ENCODE measurements at places on chromosomes 6 and 20.

GRCh38 chr6:13733178-13733887 is 21.7 kb upstream of the RANBP9 start:
- peak; percentile 61 for DNase-seq

- no peak for DNase-seq
These were observed 3.8 kb upstream of the RANBP9 start for GRCh38 chr6:13715444-13715883.

- peak; percentile 18 for DNase-seq
These were observed 29.2 kb upstream of the EXOC2 start for GRCh38 chr6:722077-722524.

GRCh38 chr6:134021396-134022122 is 30.9 kb downstream of the SLC2A12 start:
- no peak for DNase-seq

DNA sequence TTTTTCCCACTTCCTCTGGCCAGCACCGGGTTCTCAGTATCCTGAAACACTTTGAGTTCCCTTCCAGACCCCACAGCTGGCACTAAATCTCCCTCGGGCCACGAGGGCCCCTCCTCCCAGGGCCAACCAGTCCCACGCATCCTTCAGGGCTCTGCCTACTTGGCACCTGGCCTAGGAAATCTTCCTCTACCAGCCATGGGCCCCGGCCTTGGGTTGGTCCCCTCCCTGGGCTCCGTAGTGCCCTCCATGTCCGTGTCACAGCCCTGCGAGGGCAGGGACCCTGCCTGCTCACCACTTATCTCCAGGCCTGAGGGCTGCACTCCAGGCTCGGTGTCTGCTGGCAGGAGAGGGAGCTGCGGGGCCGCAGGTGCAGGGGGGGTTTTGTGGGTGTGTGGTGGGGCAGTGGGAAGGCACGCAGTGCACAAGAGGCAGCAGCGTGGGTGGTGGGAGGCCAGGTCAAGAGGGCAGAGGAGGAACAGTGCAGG is 48.8 kb upstream of the CDH22 start:
- DNase-seq = no peak

DNA sequence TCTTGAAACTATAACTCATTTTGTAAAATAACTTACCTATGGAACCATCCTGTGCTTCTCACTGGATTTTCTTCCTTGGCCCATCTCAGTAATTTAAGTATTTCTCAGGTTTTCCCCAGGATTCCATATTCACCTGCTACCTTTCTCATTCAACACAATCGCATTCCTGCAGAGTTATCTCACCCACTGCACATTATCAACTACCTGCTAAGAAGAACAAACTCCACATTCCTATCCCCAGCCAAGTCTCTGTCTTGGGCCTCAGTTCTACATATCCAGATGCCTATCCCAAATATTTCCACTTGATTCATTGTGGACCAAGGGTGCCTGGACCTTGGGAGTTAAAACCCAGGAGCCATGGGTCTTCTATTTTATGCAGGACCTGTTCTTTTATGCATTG is 60.2 kb upstream of the KCNQ5 start:
- DNase-seq = no peak

DNA sequence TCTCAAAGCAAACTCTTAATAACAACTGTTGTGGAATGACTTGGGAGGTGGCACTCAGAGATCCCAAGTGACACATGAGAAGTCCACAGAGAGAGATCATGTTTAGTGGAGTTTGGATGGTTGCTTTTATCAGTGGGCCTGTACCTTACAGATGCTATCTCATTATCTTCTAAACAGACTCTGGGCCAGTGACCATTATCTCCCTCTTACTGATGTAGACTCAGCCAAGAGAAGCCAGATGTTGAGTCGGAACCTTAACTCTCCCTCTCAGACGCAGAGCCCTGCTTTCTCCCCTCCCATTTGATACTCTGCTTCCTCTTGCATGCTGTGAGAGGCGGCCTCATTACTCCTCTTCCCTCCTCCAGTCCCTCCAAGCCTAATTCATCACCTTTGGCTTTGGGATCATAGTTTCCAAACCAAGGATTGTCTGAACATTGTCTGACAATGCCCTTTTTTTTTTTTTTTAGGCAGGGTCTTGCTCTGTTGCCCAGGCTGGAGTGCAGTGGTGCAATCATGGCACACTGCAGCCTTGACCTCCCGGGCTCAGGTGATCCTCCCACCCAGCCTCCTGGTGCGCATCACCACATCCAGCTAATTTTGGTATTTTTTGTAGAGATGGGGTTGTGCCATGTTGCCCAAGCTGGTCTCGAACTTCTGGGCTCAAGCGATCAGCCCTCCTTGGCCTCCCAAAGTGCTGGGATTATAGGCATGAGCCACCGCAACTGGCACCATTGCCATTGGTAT is 4.5 kb upstream of the DDR1 start:
- no peak for DNase-seq

GRCh38 chr6:144341831-144342527 is 56.8 kb downstream of the UTRN start:
- DNase-seq = no peak

DNA sequence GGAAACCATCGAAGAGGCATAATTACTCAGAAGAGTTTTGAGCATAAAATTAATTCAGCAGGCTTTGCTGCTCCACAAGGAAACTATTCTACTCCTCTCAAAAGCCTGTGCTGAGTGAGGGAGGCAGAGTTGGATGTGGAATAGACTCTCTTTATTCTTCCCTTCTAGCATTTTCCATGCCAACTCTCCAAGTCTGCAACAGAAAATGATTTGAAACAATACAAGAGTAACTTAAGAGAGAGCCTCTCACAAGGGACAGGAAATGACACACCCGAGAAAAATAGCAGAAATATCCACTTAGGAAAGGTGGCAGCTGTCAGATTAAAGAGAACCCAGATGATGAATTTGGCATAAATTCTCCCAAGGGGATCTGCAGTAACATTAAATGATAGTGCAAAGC is 26.3 kb upstream of the LAMP5 start:
- DNase-seq = no peak

DNA sequence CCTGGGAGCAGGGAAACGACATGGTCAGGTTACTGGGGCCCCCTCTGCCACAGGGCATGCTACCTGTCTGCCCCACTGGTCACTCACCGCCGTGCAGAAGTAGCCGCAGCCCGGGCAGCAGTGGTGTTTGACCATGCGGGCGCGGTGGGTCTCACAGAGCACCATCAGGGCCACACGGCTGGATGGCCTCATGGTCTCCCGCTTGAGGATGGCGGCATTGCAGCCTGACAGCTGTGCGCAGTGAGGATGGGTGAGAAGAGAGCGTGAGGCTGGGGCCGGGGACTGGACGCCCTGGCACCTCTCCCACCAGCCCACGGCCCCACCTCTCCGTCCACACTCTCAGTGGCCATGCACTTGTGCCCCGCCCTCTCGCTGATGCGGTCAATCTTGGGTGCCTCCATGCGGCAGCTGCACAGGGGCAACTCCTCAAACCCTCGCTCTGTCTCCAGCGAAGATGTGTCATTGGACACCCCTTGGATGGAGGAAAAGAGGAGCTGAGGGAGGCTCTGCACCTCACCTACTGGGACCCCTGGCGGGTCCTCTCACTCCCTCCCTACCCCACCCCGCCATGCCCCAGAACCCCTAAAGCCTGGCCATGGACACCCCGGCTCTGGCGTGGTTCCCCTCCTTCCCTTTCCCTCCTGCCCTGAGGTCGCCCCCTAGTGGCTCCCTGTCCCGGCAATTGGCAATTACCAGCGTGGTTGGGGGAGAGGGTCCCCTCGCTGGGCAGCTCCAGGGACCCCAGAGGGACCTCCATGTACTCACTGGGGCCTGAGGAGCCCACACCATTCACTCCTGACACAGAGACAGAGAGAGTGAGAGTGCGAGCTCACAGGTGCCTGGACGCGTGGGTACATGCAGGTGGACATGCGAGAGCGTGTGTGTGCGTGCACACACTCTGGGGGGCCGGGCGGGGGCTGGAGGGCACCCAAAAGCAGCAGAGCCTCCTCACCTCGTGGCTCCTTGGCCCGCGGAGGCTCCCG is 8.9 kb downstream of the EHMT2 start:
- no peak for DNase-seq

DNA sequence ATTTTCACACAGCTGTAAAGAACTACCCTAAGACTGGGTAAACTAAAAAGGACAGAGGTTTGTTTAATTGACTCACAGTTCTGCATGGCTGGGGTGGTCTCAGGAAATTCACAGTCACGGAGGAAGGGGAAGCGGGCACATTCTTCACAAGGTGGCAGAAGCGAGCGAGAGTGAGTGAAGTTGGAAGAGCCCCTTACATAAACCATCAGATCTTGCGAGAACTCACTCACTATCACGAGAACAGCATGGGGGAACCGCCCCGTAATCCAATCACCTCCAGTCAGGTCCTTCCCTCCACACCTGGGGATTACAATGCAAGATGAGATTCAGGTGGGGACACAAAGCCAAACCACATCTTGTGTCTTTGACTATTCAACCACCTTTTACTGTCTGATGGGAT is 700.5 kb downstream of the TENT5A start:
- no peak for DNase-seq

GRCh38 chr20:5488823-5489222 is 172.1 kb upstream of the PROKR2 start:
- no peak for DNase-seq

DNA sequence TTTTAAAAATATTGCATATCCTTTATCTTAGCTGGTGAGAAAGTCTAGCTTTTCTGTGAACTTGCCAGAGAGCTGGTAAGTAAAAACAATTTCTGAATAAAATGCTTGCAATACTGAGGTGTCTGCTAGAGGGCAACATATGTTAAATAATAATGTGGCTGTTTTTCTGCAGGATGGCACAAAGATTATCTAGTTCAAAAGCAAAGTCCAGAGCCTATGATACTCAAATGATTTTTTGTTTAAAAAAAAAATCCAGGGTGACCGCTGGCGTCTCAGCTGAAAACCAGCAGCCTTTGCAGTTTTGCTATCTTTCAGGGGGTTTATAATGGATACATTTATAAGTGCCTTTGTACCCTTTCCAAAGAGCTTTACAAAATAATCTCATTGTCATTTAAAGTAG is 194.9 kb downstream of the PHACTR1 start:
- DNase-seq = peak; percentile 59

DNA sequence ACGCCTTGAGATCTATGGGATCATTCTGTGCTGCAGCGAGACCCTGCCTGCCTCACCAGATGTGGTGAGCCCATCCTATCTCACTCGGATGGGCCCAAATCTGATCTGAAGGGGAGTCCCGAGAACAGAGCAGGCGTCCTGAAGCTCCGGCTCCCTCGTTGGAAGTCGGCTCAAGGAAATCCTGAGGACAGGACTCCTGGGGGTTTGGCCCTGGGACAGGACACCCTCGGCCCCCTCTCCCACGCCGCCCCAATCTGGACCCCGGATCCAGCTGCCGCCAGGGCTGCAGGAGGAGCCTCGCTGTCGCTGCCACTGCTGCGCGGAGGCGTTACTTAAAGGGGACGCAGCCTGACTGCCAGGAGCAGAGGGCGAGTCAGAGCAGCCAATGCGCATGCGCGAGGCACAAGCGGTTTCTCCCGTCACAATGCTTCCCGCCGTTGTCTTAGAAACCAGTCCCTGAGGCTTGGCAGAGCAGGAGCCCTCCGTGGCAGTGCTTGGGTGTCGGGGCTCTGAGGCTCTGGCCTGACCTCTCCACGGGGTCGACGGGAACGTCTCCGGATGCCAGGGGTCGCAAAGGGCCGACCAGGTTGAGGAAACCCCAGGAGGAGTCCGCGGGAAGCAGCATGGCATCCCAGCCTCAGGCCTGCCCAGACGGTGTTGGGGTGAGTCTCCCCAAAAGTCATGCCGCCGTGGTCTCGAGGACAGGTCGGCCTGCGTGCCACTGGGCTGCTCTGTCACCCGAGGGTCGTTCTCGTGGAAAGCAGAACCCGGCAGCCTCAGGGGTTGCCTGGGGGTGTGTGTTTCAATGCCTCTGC is 1567.8 kb upstream of the DEFB115 start:
- DNase-seq = peak; percentile 37

DNA sequence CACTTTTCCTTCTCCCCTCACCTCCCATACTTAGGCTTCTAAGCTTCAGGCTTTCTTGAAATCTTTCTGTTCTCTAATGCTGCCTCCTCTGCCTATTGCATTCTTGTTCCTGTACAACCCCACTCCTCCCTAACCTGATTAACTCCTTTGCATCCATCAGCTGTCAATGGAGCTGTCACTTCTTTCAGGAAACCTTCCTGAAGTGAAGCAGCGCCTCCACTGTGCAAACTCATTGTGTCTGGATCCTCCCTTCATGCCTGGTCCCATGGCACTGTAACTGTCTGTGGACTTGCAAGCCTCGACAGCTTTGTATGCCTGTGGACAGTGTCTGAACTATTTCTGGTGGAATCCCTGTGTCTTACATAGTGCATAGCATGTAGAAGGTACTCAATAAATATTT is 185.0 kb downstream of the HS3ST5 start:
- no peak for DNase-seq

GRCh38 chr6:111824608-111825337 is 48.5 kb downstream of the FYN start:
- DNase-seq = no peak

DNA sequence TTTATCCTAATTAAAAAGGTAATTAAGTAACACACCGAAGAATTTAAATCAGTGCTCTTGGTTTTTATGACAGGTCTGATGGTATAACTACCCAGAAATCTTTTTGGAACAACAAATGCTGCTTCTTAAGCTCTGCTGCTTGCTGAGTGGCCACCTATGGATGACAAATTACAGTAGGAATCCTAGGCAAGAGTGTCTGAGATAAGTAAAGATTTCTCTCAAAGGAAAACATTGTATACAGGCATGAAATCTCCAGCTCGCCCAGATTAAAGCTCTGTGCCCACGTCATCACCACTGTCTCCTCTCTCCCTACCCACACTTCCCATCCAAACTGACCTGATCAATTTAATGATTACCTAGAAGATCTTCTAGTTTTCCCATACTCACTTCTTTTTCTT is 1083.0 kb upstream of the MAP3K7 start:
- no peak for DNase-seq

DNA sequence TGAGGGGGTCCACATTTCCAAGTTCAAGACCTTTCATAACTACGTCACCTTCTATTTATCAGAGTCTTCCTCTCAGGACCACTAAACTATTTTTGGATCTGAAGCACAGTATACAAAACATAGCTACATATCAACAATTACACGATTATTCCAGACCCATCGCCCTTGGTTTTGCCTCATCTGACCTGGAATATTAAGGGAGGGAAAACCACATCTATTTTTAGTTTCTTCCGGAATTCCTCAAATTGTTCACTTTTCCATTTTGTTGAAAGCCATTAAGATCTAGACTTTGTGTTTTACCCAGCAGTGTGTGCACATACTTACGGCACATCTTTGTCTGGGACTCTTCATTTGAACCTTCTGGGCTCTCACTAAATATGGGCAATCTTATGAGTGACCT is 12.0 kb upstream of the ADGRF5 start:
- DNase-seq = no peak

DNA sequence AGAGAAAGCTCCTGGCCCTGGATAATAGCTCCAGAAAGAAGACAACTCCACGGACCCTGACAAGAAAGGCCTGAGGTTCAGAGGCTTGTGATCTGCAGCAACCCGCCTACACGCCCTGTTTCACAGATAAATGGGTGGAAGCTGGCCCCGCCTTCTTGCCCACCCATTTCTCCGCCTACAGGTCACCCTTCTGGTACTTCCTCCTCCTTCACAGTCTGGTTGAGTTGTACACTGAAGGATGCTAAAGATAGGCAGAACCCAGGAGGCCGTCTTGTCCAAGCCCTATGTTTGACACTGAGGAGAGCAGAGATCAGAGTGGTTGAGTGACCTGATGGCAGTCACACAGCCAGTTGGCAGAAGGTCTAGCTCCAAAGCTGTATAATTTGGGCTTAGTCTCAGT is 34.2 kb upstream of the MDGA1 start:
- no peak for DNase-seq

GRCh38 chr6:129100164-129100563 is 217.2 kb downstream of the LAMA2 start:
- DNase-seq = no peak
